ENCODE measurements at places on chromosomes 7 and 10. TPM values are rescaled to one million over a fixed set of nuclear protein-coding genes. Genes with fewer than 3 reads are reported as not detected.

The PPP1R17 gene
- total RNA-seq: not detected

The MRLN gene
- total RNA-seq: not detected

The ADAP1 gene
- total RNA-seq: 16.1 TPM

The PHTF2 gene
- 40.8 TPM for total RNA-seq

The SEMA3D gene
- total RNA-seq: not detected

The HOXA5 gene
- not detected for total RNA-seq

The DNAJB12 gene
- 18.9 TPM for total RNA-seq

- no peak for DNase-seq
Observed at GRCh38 chr10:122050311-122050710, 61.3 kb downstream of the TACC2 start.

- DNase-seq: no peak
Observed at GRCh38 chr7:102966465-102966864, 53.7 kb downstream of the LRRC17 start.

DNA sequence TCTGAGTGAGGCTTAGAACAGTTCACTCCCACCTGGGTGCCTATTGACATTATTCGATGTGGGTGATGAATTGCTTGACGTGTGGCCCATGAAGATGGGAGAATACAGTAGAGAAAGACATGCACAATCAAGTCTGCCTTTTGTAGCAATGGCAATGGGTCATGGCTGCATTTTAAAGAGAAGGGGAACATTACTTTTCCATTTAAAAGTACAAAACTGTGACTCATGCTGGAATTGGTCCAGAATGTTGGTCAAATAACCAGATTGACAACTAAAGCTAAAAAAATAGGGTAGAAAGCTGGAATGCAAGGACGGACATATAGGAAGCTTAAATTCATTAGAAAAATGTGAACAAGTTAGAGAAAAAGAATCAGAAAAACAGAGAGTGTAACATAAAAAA, 104.1 kb upstream of the SLC25A13 start:
- DNase-seq: no peak

GRCh38 chr7:121824276-121824675, 48.7 kb upstream of the PTPRZ1 start:
- no peak for DNase-seq

- no peak for DNase-seq
Observed at GRCh38 chr7:116325517-116325916, 115.2 kb downstream of the TES start.

DNA sequence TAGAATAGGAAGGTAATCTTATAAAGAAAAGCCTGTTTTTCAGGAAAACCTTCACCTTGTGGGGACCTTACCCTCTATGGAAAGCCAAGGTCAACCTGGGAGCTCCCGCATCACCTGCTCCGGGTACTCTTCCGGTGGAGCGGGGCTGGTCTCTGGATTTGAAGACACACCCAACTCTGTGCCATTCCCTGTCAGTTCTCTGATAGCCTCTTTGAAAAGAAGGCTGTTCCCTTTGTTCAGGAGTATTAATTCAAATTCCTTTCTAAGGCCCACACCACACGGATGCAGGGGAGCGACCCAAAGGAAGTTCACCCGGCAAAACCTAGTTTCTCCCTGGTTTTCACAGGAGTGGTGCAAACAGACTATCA, 10.7 kb downstream of the CTBP2 start:
- DNase-seq: no peak

DNA sequence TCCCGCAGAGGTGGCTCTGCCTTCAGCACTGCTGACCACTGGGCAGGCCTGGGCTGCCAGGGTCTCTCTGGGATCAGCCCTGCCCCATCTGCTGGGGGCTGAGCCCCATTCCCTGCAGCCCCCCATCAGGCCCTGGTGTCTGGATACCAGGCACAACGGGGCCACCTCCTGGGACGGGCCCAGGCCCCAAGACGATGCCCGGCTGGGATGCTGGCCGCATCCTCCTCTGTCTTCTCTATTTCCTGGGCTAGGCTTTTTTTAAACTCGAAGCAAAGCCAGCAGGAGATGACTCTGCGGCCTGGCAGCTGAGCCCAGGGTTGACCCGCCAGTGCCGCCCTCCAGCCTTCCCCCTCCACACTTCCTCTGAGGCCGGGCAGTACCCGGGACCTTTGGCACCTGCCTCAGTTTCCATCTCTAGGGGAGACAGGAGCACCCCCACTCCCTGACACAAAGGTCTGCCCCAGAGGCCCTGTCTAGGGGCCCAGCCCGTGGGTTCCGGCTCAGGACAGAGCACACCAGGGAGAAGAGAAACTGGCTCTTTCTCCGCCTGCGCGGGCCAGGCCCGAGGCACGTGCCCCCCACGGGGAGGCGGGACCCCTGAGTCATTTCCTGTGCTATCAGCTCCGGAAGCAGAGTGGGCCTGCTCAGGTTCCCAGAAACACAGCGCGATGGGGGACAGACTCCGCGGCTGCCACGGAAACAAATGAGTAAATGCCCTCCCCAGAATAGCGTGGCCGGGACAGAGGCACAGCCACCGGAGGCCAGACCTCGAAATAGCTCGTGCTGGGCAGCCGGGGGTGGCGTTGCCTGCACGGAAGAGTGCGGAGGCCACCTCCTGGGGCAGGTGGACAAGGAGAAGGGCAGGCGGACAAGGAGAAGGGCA, 84.6 kb upstream of the PDGFA start:
- peak; percentile 98 for DNase-seq

GRCh38 chr10:74548676-74549075, 277.7 kb upstream of the KAT6B start:
- no peak for DNase-seq

DNA sequence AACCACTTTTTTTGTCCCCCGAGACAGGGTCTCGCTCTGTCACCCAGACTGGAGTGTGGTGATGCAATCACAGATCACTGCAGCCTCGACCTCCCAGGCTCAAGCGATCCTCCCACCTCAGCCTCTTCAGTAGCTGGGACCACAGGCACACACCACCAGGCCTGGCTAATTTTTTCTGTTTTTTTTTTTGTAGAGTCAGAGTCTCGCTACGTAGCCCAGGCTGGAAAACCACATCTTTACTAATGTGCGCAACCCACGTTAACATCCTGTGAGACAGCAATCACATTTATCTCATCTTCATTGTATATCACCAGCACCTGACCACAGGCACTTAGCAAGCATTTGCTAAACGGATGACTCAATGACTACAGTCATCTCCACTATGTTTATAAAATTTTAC, 77.8 kb upstream of the ATP6V0A4 start:
- DNase-seq: peak; percentile 80

DNA sequence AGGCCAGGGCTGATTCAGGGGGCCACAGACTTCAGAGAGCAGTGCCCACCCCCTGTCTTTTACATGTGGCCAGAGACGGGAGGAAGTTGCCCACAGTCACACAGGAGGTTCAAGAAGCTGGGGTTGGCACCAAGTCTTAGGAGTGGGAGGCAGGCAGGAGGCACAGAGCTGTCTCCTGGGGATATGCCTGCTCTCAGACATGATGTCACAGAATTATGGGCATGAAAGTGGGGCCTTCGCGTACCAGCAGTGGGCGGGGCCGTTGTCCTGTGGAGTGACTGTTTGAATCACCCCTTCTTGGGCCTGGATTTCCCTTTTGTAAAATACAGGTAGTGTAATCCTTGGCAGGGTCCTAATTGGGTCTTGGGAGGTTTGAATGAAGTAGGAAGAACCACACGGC, 81.2 kb upstream of the PPIF start:
- DNase-seq: peak; percentile 69

DNA sequence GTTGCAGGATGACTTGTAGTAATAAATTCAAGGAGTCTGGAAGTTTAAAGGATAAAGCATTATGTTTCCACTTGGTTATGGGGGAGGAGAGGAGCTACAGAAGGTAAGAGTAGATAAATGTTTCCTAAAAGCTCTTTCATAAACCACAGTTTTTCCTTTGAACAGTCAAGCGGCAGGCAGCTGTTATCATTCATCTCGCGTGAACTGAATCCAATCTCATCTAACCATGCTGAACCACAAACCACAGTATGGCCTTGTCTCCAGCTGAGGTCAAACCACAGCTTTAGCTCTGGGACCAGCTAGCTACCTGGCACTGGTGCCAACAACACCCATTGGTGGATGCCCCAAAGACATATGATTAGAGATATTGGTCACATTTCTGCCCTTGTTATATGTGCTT, 63.3 kb downstream of the NOC3L start:
- peak; percentile 35 for DNase-seq

GRCh38 chr10:61702584-61702983, 39.9 kb downstream of the CABCOCO1 start:
- no peak for DNase-seq

DNA sequence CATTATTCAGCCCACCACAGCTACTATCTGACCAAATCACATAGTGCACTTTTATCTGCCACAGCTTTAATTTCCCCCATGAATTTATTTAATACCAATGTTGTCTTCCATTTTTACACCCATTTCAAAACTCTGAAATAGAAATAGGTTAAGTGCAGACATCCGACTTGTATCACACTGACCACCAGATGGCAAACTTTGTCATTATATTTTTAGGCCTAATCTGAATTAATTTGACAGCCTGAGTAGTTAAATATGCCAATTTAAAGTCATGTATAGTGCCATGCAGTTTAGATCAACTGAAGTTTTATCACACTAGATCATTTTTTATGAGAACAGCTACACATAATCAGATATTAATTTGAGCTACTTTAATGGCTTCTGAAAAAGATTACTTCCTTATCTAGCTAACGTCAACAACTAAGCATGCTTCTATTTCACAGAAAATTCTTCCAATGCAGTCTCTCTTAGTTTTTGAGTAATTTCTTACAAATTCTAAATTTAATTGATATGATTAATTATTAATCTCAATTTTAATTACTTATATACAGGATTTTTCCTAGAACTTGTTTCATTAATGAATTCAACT, 566.4 kb downstream of the GFRA1 start:
- no peak for DNase-seq

DNA sequence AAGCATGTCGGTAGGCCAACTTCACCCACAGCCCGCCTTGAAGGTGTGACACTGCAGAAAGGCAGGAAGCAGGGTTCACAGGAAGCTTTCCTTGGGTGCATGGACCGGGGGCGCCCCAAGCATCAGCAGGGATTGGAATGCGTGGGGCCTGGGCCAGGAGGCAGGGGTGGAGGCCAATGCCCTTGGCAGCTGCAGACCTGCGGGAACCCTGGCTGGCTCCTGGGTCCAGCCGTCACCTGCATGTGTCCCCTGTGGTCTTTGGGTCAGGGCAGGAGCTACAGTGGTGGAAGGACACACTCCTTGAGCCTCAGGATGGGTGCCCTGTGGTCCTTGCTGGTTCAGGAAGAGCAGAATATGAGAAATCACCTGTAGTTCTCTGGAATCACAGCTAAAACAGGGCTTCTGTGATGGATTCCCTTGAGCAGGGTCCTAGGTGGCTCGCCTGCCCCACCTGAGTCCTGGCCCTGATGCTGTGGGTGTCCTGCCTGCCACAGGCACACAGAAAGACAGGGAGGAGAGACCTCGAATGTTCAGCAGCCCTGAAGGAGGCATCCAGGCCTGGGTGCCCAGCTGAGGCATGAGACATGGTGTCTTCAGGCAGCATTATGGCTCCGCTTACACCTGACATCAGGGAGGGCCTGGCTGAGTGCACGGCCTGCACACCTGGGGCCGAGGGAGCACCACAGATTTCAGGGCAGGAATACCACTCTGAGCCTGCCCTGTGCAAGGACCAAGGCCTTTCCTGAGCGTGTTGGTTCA, 15.1 kb downstream of the ANTXRL start:
- DNase-seq: no peak

- DNase-seq: no peak
Observed at GRCh38 chr7:44402401-44403060, 77.1 kb upstream of the CAMK2B start.

GRCh38 chr10:8063128-8063908, 8.8 kb downstream of the GATA3 start:
- no peak for DNase-seq
